Esophagus squamous epithelium (tissue), 5 donors: ENCODE measurements at places on chromosomes 7 and 10.

GRCh38 chr7:118040562-118040961 lies 143.4 kb upstream of the LSM8 start:
- DNase-seq = no peak

GRCh38 chr7:37032258-37032601 lies 307.9 kb upstream of the AOAH start:
- no peak for DNase-seq

DNA sequence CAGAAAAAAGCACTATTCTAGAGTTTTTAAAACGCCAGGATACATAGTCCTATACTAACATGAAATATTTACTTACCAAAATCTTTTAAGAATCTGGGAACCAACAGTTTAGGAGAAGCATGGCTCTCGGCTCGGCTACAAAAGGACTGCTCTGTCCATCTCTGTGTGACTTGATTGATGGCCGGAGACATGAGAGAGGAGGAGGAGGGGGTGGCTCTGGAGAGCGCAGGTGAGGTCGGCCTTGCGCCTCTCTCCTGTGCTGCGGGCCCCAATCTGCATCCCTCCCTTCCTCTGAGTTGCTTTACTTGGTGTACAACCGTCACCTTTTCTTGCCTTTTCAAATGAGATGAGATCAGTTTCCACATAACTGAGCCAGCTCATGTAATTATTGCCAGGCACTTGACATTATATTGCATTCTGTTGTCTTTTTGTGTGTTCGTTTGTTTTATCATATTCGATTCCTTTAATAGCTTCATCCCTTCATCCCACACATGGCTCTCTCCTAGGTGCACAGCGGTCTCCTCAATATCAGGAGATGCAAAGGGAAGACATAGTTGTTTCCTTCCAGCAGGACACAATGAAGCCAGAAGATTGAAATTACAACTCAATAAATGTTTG lies 87.8 kb upstream of the KLF6 start:
- DNase-seq = no peak

GRCh38 chr10:122221958-122222357 lies 49.1 kb upstream of the BTBD16 start:
- DNase-seq = no peak

DNA sequence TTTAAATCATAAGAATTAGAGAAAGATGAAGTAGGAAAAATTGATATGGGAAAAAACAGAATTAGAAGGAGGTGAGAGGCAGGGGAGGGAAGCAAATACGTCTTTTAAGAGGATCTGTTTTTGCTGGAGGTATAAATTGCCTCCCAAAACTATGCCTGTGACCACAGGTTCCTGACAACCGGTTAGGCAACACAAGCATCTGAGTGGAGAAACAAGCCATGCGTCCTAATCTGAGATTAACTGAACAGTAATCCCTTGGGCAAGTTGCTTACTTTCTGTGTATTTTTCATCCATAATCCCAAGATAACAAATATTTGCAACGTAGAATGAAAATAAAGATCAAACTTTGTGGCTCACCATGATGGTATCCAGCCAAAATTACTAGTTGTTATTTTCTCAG lies 149.2 kb downstream of the C1GALT1 start:
- no peak for DNase-seq

- no peak for DNase-seq
Observed at GRCh38 chr7:147199868-147200267, 1083.3 kb downstream of the CNTNAP2 start.

DNA sequence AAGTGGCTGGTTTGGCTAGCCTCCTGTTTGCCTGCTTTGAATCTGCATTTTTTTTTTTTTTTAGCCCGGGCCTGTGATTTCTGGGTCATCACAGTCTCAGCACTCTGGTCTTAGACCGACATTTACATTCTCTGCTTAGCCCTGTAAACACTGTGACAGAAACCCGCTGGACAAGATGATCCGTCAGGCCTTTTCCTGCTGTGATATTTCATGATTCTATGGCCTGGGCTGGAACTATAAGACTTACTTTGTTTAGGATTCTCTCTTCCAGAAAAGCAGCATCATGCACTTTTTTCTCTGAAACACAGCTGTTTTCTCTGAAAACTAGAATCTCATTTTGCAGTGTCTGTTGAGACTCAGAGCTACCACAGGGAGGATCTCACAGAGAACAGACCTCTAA lies 705.5 kb downstream of the GRID1 start:
- DNase-seq = no peak

GRCh38 chr10:6464862-6465430 lies 115.1 kb downstream of the PRKCQ start:
- no peak for DNase-seq

GRCh38 chr7:154566877-154567276 lies 436.0 kb downstream of the PAXIP1 start:
- no peak for DNase-seq

DNA sequence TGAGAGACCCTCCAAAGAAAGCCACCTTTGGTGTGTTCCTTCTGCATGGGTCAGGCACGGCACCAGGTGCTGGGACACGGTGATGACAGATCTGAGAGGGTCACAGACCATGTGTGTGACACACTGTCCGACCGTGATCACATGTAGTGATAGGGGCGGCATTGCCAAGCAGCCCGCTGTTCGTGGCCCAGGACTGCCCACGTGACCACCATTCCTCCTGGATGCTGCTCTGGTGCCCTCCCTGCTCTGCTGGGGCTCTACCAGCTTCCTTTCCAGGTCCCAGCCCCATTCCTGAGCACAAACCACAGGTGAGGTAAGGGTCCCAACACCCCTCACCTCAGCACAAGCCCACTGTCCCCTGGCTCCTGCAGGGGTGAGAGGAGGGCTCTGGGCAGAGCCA lies 10.1 kb upstream of the SLC18A3 start:
- no peak for DNase-seq

DNA sequence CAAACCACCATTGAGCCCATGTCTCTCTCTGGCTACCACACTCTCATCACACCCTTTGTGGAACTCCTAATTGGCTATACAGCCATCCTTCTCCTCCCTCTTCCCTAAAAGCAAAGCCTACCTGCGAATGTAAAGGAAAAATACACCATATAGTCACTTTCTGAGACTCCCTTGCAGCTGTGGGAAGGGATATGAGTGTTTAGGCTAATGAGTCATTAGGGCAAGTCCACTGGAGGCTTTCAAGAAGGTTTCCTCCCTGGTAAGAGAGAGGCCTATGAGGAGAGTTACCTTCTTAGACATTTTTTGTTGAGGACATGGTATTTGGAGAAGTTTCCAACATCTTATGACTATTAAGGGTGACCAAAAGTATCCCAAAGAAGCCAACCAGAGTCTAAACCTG lies 4.1 kb upstream of the TMEM243 start:
- DNase-seq = no peak

DNA sequence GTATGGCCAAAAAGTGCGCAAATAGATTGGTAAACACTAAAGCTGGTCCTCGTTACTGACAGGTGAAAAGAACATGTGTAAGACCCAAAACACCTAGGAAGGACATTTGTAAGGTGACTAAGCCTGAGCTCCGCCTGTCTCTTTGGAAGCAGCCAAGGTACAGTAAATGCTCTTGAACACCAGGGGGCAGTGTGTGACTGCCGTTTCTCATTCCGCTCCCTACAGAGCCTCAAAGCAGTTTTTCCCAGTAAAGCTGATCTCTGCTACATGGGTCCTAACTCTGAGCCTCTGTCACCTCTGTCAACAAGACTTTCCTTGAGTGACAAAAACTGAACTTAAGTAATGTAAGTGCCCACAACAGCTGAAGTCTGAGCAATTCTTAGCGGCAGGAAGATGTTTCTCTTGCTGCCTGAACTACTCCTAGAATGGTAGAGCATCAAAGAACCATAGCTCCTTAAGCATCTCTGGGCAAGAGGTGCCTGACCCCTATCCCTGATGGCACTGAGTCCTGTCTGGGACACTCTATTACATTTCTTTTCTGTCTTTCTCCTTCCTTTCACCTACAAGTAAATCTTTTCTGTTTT lies 238.0 kb upstream of the INHBA start:
- DNase-seq = no peak

- no peak for DNase-seq
Observed at GRCh38 chr7:43018446-43018845, 86.3 kb downstream of the MRPL32 start.

- DNase-seq = no peak
Observed at GRCh38 chr10:5466451-5467206, 32.7 kb downstream of the CALML5 start.

- no peak for DNase-seq
Observed at GRCh38 chr10:69389827-69390490, 26.8 kb downstream of the TACR2 start.

- DNase-seq = no peak
Observed at GRCh38 chr7:93964262-93964661, 39.9 kb downstream of the BET1 start.

GRCh38 chr7:82665966-82666507 lies 222.5 kb upstream of the CACNA2D1 start:
- DNase-seq = no peak

DNA sequence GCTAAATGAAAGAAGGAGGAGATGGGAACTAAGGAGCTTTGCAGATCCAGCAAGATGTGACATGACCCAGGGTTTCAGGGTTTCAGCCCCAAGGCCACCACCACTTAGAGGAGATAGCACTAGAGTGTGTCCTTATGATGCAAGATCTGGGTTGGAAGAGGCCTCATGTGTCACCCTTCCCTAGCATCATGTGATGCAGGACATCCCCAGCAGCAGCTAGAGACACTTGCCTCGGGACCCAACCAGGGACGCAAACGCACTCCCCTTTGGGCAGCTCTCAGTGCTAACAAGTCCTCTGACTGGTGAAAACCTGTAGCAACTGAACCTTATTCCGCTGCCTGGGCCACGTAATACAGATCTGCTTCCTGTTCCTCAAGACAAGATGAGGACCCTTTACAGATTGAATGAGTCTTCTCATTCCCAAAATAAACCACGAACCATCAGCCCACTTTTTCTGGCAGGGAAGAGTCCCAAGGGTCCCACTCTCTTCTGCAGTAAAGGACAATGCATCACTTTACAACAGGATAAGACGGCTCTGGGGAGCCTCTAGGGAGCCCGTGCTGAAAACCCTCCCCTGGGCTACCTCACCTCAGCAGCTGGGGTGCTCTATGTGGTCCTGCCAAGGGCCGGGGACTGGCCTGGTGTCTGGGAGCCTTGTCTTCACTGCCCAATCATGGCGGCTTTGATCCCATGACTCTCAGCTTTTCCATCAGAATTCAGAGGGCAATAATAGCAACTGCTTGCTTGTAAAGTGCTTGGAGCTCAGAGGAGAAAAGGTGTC lies 44.8 kb upstream of the GDF10 start:
- DNase-seq = no peak

DNA sequence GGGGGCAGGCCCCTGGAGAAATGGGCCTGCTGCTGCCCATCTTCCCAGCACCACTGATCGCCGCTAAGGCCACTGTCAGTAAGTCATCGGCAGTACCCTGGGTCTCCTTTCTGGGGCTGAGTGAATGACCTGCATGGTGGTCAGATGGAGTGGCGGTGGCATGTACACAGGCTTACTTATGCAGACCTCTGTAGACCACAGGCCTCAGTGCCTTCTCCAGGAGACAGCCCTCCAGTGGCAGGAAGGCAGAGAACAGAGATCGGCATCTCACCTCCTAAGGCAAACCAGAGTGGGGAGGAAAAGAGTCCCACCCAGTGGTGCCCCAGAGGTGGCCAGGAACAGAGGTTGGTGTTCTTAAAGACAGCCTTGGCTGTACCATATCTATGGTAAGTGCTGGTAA lies 22.8 kb upstream of the LRRC4 start:
- DNase-seq = no peak

DNA sequence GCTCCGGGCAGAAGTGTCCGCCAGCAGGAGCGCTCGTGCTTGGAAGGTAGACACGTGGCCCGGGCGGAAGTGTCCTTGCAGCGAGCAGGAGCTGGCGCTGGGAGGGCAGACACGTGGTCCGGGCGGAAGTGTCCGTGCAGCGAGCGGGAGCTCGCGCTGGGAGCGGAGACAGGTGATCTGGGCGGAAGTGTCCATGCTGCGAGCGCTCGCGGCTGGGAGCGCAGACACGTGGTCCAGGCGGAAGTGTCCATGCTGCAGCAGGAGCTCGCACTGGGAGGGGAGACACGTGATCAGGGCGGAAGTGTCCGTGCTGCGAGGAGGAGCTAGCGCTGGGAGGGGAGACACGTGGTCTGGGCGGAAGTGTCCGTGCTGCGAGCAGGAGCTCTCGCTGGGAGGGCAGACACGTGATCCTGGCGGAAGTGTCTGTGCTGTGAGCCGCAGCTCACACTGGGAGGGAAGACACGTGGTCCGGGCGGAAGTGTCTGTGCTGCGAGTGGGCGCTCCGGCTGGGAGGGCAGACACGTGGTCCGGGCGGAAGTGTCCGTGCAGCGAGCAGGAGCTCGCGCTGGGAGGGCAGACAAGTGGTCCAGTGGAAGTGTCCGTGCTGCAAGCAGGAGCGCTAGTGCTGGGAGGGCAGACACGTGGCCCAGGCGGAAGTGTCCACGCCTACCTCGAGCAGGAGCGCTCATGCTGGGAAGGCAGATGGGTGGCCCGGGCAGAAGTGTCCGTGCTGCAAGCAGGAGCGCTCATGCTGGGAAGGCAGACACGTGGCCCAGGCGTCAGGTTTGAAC lies 41.1 kb upstream of the PRKAR1B start:
- DNase-seq = no peak

GRCh38 chr10:34168439-34168838 lies 646.7 kb downstream of the PARD3 start:
- no peak for DNase-seq

DNA sequence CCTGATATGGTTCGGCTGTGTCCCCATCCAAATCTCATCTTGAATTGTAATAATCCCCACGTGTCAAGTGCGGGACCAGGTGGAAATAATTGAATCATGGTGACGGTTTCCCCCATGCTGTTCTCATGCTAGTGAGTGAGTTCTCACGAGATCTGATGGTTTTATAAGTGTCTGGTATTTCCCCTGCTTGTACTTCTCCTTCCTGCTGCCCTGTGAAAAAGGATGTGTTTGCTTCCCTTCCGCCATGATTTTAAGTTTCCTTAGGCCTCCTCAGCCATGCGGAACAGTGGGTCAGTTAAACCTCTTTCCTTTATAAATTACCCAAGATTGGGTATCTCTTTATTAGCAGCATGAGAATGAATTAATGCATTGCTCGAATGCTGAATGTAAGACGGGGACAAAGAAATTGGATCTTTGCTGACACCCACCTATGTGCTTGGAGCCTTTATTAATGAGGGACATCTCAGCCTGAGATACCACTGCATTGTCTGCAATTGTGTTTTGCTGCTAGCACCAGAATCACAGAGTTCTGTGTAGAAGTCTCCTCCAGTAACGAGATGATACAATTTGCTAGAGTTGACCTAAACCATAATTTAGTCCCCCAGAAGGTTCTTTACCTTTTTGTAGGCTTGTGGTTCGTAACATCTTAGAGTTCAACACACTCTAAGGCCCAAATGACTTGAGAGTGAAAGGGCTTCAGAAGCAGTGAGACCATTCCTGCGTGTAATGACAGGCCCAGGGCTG lies 28.6 kb downstream of the SLC35B4 start:
- no peak for DNase-seq
